AG04449 (cell line): ENCODE measurements at places on chromosomes 2 and 18.

DNA sequence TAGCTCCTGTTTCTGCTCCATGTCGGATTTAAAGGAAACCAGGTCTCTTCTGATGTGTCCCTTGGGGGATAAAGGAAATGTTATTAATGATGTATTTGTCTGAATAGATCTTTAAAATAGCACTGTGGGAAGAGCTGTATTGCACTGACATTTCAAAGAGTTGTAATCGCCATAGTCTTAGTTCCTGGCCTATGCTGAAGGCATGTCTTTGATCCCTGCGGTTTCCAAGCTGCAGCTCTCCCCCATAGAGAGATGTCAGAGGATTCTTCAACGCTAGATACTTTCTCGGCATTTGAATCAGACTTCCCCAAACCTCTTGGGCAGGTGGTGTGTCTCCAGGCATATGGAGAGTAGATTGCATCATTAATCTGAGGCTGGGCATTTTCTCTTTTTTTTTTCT, 40.4 kb downstream of the NAT8 start:
- DNase-seq: no peak

- no peak for DNase-seq
These were observed 45.5 kb upstream of the FZD5 start for GRCh38 chr2:207815254-207815653.

- DNase-seq: no peak
These were observed 552.4 kb upstream of the CDH2 start for GRCh38 chr18:28729321-28729720.

GRCh38 chr2:235394278-235394828, 99.5 kb upstream of the AGAP1 start:
- DNase-seq: no peak

GRCh38 chr2:170524828-170525565, 190.1 kb upstream of the SP5 start:
- no peak for DNase-seq

- DNase-seq: no peak
These were observed 114.4 kb upstream of the PDE1A start for GRCh38 chr2:182541268-182541667.

DNA sequence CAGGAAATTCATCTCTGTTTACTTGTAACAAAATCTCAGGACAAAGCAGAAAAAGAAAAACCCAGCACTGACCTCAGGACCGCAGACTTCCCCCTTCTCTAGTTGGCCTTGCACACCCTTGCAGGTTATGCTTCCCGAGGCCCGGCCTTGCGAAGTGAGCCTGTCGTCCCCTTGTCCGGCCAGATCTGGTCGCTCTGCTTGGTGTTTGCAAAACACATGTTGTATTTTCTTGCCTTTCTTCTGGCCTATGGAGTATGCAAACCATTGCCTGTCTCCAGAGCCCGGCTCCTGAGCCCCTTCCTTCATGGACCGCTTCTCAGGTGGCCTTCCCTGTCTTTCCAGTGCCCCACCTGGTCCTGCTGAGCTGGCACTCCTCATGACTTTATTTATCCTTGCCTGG, 4.8 kb downstream of the IMPA2 start:
- DNase-seq: no peak

- peak; percentile 23 for DNase-seq
These were observed 79.7 kb upstream of the TRIB2 start for GRCh38 chr2:12636837-12637581.

DNA sequence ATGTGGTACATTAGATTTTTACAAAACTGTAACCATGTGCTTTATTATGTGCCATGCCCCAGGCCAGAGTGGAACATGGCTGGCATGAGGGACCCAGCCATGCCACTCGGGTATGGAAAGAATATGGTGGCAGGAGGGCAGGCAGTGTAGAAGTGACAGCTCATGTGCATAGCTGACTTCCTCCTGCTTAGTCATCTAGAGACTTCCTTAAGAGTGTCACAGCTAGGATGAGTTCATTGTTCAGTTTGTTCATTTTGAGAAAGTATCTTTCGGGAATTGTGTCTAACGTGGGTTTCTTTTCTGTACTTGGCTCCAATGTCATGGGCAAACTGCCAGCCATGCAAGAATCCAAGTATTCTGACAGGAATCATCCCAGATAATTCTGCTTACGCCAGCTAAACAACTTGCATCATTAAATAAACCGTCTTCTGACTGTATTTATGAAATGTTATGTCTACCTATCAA, 94.3 kb upstream of the ITGB6 start:
- no peak for DNase-seq

DNA sequence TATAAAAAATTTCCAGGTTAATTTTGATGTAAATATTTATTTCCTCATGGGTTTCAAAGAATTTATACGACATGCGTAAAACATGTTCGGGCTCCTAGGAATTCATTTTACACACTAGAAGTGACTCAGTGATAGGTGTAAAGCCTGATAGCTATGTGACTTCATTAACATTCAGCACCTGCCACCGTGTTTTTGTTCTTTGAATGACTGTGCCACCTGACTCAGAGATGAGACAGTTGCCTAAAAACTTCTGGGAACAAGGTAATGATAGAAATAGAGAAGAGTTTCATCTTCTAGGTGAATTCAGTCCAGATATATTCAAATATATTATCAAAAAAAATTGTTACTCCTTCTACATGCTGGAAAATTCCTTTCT, 10.0 kb downstream of the IL1R2 start:
- DNase-seq: no peak

DNA sequence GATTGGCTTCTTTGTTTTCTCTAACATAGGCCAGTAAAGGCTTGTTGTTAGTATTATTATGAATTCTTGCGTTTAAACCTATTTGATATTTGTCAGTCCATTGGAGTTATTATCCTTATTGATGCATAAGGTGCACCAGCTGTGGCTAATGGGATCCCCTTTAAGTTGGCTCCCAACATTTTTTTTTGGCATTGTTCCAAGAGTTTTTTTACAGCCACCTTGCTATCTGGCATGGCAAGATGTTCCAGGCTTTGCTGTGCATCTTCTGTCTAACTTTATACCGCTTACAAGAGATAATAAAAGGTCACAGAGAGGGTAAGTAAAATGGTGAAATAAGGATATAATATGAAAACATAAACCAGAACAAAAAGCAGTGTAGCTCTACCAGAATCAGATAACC, 157.5 kb upstream of the TACR1 start:
- DNase-seq: no peak

DNA sequence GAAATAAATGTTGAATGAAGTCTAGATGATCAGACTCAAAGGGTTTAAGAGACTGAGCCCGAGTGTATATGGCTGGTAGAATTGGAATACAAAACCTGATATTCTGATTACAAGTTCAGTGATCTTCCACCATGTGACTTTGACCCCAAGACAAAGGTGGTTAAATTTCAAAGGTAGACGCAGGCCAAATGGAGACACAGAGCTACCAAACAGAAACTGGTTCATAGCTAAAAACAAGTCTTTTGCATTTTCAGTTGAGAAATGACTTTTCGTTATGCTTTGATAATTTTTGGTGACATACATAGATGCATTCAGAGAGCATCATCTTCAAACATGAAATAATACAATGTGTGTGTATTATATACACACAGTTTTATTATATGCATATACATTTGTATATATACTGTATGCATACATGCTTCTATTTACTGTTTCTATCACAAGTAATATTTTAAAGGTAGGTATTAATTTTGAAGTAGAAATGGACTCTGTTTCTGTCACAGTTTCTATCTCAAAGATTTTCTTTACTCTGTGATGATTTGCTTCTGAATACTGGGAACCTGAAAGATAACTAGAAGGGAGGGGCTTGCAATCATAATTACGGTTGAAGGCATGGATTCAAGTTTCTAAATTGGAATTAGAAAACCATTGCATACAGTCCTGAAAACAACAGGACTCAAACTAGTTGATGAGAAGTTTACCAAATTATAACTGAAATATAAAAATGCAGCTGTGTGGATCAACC, 142.3 kb downstream of the ABCA12 start:
- DNase-seq: no peak

DNA sequence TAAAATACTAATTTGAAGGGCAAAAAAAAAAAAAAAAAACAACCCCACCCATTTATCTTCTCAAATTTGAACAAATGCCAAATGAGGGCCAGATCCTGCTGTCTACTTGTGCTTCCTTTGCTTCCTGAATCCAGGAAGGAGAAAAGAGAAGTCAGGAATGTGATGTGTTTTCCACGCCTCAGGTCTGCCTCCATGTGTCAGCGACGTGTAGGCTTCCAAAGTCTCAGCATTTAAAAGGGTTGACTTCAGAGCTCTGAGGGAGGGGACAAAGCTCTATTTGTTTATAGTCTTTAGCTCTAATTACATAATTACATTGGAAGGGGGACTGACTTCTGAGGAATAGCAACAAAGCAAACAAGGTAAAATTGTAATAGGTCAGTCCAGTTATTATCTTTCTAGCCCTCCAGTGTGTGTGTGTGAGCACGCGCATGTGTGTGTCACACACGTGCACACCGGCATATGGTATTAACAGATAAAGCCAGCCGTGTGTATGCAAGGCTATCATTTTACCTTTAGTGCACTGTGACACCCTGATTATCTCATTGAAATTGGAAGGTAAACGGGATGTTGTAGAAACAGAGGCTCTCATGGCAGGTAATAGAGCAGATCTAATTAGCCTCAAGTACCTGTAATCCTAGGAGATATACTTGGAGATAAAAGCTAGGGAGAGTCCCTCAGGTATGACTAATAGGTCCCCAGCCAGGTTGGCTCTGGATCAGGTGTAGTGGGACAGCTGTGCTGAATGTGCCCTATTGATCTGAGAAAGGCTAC, 911.4 kb upstream of the ZEB2 start:
- DNase-seq: no peak

DNA sequence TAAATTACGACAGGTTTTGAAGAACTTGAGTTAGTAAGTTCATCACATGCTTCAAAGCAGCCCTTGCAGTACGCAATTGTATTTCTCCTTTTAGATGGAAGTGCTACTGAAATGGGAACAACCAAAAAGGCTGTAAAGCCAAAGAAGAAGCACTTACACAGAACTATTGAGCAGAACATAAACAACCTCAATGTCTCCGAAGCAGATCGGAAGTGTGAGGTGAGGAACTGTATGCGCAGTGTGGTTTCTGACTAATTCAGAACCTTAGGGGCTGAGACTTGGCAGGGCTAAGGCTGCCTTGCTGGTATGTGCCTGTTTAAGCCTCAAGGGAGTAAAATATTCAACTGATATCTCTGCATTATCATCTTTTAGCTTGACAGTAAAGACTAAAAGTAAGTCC, 8.4 kb downstream of the NCAPH start:
- DNase-seq: no peak

GRCh38 chr2:54469484-54470053, 13.4 kb downstream of the SPTBN1 start:
- no peak for DNase-seq

DNA sequence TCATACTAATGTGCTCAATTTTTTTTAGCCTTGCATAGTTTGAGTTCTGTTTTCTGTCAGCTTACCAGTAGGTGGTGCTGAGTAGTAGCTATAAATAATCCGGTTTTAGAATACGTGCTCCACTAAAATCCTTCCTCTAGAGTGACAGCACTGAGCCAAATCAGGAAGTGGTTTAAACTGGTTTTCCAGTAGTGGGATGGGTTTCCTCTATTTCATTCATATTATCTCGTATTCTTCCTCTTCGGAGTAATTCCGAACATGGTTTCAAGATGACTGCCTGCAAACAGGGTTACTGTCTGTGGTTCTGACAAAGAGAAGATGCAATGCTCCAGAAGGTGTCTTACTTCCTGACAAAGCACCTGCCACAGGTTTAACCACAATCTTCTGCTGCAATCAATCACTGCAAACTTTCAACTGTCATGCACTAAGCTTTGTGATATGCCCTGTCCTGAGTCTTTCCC, 496.9 kb upstream of the VRK2 start:
- DNase-seq: no peak

- no peak for DNase-seq
These were observed 162.9 kb upstream of the SIX2 start for GRCh38 chr2:45172142-45172541.

- no peak for DNase-seq
These were observed 26.7 kb downstream of the PDCL3 start for GRCh38 chr2:100589527-100589926.

- no peak for DNase-seq
These were observed 210.6 kb downstream of the CAMKMT start for GRCh38 chr2:44572196-44572900.

GRCh38 chr18:28581521-28582071, 404.7 kb upstream of the CDH2 start:
- no peak for DNase-seq

DNA sequence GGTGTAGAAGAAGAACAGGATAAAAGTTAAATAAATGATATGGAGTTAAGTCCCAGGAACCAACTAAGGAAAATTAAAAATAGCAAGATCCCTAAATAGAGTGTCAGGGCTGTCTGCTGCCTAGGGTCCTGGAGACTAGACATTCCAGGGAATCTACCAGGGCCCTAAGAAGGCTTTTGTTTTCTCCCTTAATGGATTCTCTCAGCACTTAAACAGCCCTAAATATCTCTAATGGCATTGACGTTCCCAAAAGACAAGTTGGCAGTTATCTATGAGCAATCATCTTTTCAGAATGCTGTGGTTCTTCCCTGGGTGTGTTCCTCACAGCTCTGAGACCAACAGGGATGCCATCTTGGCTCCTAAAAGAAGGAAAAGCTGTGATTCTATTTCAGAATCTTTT, 616.3 kb downstream of the EPHA4 start:
- no peak for DNase-seq

- no peak for DNase-seq
These were observed 46.1 kb downstream of the SPRED2 start for GRCh38 chr2:65386344-65386743.

- DNase-seq: no peak
These were observed 227.9 kb upstream of the SPRED2 start for GRCh38 chr2:65660340-65660739.

- DNase-seq: no peak
These were observed 48.8 kb upstream of the REL start for GRCh38 chr2:60832621-60833020.

DNA sequence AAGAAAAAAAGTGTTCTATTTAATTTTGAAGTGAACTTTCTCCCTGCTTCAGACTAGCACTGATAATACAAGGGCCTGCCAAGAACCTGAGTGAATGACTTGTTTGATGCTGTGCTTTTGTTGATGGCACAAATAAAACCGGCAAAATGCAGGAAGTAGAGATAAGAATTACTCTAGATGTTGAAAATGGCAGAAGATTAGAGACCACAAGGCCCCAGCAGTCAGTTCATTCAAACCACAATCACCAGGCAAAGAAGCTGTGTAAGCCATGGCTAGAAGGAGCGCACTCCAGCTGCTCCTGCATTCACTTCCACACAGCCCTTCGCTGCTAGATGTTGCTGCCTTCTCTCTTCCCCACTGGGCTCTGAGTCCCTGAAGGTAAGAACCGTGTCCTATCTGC, 297.1 kb downstream of the AGPS start:
- DNase-seq: no peak

- no peak for DNase-seq
These were observed 52.1 kb upstream of the CNGA3 start for GRCh38 chr2:98293931-98294687.

- no peak for DNase-seq
These were observed 211.7 kb downstream of the NDUFA10 start for GRCh38 chr2:239813261-239814115.

GRCh38 chr2:163652751-163653150, 83.1 kb downstream of the FIGN start:
- no peak for DNase-seq

- DNase-seq: no peak
These were observed 123.0 kb downstream of the CYP26B1 start for GRCh38 chr2:72024451-72025175.
